ENCODE measurements at places on chromosomes 16 and 17.

- no peak for DNase-seq
Observed at GRCh38 chr16:69830534-69831211, 68.5 kb downstream of the WWP2 start.

DNA sequence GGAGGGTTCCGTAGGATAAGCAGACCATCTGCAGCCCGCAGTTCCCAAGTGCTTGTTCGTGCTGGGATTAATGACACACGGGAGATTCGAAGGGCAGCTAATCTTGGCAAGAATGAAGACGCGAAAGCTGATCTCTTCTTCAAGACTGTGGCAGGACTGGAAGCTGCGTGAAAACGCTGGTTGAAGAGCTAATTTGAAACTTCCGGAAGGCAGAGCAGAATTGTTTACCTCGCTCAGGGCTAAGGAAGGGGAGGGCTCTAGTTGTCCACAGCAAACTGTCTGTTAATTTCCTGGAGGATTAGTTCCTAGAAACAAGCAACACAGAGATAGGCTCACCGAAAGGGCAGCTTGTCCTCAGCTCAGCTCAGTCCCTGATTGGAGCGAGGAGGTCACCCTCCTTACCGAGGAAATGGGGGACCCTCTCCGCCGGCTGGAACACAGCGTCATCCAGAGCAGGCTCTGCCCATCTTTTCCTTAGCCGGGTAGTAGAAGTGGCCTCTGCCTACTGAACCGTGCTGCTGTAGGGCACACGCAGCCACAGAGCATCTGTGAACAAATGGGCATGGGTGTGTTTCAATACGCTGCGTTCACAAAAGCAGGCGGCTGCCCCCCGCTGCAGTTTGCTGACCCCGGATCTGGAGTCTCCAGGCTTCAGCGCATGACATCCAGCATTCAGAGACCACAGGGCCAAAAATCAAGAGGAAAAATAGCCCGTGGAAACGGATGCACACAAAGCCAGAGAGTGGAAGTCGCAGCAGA is 16.7 kb upstream of the BAIAP2 start:
- peak; percentile 28 for DNase-seq

- no peak for DNase-seq
Observed at GRCh38 chr16:28537964-28538732, 626 bp downstream of the NUPR1 start.

DNA sequence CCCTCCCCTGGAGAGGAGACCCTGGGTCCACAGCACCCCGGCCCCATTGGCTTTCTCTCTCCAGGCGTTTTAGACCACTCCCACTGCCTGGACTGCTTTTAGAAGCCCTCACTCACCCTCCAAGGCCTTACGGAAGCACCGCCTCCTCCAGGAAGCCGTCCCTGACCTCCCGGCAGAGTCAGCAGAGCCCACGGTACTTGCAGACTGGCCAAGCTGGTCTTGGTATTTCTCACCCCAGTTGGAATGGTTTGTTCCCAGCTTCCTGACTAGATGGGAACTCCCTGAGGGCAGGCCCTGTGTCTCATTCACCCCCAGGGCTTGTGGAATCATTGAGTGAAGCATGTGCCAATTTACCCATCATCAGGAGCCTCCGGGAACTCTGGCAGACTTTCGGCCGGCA is 9.2 kb downstream of the SCGB1C2 start:
- no peak for DNase-seq

DNA sequence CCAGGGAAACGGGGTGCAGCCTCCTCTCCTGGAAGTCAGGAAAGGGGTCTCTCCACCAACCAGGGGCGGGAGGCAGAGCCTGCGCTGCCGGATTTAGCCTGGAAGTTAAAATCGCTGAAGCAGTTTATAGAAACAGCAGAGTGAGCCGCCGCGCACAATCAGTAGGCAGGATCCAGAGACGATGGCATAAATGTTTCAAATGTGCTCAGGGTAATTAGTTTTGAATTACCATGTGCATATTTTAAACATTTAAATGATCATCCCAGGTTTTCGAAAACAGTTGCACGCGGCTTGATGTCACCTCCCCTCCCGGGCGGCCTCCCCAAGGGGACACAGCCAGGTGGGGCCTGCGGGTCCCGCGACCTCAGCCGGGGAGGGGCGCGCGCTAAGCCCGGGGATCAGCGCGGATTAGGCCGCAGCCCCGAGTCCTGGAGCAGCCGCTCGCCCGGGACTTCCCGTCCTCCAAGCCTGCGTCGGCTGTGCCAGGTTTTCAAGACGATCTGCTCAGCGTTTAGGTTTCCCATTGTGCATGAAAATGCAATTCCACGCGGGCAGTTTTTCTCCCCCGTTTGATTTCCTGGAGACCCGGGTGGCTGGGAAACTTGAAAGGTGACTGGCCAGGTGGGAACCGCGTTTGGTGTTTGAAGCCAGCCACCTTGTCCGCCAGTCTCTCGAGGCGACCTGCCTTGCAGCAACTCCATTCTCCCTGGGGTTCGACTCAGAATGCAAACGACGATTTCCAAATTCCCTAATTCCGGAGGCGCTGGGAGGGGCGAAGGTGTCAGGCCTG is 78.3 kb downstream of the RPA1 start:
- DNase-seq, result no peak

GRCh38 chr17:78924481-78925151 is 571 bp downstream of the TIMP2 start:
- no peak for DNase-seq

DNA sequence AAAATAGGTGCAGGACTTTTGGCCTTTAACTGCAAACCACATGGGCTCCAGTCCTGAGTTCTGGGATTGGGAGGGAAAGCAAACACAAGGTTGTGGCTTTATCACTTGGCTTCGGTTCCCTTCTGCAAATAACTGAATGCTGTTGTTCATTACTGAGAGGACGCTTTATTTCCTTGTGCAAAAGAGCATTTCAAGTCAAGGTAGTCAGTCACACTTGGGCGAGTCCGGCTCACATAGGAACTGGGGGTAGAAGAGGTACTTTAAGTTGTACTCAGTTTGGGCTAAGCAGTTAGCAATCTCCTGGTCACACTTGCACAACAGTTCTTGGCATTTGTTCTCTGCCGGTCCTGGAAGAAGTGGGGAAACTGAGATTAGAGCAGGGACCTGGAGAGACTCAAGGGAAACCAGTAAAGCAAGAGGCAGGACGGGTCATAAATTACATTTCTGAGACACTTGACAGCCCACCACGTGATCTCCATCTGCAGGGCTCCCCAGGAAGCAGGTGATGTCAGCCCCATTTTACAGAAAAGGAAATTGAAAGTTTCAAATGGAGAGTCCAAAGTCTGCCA is 21.6 kb downstream of the PLA2G10 start:
- no peak for DNase-seq

- no peak for DNase-seq
Observed at GRCh38 chr16:7330709-7331108, 1.9 kb upstream of the RBFOX1 start.

DNA sequence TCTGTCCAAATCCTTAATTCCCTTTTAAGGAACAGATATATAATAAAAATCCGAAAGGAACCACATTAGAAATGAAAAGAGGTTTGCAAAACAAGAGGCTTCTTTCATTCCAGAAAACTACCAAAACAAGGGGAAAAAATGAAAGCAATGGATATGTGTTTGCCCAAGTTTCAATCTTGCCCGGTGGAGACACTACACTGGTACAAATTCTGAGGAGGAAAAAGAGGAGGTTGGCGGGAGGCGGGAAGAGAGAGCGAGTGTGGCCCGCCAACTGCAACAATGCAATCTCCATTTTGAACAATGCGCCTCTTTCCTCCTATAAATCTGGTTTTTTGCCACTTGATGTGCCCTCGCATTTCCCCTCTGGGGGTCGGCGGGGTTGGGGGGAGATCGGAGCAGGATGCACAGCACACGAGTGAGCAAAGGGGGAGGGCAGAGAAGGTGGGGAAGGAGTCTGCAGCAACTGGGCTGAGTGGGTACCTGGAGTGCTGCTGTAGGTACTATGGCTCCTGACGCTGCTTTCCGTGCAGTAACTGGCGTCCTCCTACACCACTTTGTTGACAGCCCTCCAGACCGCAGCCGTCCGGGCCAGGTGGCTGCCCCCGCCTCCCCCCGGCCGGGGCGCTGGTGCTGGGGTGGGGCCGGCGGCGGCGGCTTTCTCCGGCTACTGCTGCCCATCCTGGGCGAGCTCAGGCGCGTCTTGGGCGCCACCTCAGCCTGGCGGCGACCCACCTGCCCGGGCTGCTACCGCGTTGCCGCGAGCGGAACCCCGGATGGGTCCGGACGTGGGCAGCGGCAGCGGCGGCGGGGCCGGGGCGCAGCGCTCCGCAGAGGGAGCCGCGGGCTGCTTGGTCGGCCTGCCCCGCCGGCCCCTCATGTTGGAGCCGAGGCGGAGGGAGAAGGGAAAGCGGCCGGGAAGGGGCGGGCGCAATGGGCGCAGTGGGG is 93.8 kb upstream of the PLEKHM1 start:
- no peak for DNase-seq

DNA sequence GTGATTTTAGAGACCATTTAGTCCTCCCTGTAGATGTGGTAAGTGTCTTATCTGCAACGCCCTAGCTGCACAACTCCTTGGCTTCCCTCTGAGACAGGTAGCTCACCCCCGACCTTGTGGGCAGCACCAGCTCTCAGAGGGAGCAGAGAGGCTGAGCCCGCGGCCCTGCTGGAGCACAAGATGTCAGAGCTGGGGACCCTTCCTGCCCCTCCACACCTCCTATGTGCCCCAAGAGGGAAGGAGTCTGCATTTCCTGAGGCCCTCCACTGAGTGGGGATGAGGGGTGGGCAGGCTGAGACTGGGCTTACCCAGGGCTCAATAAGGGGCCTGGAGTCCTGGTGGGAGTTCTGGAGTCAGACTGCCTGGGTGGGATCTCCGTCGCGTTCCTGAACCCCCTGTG is 12.2 kb upstream of the ADGRG1 start:
- no peak for DNase-seq

DNA sequence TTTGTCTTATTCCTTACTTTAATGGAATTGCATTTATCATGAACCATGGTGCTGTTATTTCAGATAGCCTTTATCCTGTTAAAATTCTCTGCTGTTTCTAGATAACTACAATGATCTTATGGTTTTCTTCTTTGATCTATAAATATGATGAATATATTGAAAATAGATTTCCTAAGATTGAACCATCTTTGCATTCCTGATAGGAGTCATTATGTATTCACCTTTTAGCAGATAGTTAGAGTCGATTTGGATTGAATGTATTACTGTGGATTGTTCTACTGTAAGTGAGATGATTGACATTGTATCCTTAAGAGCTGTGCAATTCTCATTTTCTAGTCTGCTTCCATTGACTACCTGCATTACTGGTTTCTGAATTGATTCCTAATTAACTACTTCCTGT is 165.0 kb upstream of the CACNG3 start:
- DNase-seq, result no peak

DNA sequence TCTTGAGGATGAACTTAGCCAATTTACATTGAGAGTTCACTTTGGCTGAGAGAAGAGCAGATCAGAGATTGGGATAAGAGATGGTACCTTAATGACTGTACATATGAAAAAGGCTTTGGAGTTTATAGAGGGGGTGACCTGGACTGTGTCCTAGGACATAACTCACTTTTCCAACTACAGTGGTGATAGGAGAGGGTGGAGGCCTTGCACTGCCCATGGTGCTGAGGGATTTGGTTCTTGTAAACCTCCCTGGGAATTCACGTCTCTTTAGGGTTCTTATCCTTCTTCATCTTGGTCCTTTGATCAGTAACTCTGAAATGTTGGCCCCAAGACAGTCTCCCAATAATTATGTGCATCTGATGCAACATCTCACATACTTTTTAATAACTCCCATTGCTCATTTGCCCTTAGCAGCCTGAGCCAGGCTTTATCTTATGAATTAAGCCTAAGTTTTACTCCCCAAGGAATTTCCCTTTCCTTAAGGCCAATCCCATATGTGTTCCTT is at the start of gene OR4D1:
OR4D1 (plus strand) TSS at position 455 of the 505 bp plus-strand sequence. CDS start 6,770 bp downstream, outside the sequence.
- no peak for DNase-seq

DNA sequence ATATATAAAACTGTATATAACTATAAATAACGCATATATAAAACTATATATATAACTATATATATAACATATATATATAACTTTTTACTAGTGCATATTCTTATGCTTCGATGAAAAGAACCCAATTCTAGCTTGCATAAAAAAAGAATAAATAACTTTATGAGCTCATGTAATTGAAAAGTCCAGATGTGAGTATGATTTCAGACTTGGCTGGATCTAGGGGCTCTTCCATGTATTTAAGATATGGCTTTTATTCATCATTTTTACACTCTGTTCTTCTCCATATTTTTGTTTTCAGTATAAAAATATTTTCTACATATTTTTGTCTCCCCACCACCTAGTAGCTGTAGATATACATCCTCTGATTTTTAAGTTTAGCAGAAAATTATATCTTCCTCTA is 417.5 kb downstream of the CDH11 start:
- DNase-seq, result no peak

- DNase-seq, result no peak
Observed at GRCh38 chr17:10993126-10993525, 155.2 kb upstream of the PIRT start.

- DNase-seq, result no peak
Observed at GRCh38 chr17:57357830-57358430, 101.6 kb downstream of the MSI2 start.

DNA sequence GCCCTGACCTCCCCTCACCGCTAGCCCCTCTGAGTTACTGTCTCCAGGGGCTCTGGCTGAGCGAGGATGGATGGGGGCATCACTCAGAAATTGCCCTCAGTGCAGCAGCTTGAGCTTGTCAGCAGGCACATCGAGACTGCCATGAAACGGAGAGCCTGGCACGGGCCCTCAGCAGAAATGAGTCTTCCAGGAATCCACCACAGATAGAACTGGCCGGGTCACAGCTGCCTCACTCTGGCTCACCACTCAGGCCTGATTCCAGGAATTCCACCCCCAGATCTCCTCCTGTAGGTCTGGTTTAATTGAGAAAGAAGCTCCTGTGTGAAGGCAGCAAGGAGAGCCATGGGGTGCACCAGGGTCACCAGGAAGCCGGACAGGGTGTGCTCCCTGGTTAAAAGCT is 85.5 kb downstream of the GSG1L start:
- DNase-seq, result no peak

DNA sequence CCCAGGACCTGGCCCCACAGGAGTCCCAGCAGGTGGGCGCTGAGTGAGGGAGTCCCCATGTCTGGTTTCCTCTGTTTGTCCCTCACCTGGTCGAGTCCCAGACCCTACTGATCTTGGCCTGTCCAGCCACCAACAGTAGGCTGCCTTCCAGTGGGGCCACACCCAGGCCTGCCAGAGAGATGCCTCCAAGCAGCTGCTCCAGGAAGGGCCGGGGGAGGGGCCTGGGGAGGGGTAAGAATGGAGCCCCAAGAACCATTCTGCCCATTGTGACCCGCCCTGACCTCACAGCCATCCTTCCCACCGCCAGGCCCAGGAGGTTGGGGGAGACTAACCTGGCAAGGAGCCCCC is 736 bp downstream of the SPATA20 start:
- no peak for DNase-seq

GRCh38 chr17:1829216-1829591 is 498 bp downstream of the SMYD4 start:
- no peak for DNase-seq
